SHP77 treated with DMSO at 0.1 percent for 48 hours (cell line): ENCODE measurements at places on chromosomes 11 and 22.

DNA sequence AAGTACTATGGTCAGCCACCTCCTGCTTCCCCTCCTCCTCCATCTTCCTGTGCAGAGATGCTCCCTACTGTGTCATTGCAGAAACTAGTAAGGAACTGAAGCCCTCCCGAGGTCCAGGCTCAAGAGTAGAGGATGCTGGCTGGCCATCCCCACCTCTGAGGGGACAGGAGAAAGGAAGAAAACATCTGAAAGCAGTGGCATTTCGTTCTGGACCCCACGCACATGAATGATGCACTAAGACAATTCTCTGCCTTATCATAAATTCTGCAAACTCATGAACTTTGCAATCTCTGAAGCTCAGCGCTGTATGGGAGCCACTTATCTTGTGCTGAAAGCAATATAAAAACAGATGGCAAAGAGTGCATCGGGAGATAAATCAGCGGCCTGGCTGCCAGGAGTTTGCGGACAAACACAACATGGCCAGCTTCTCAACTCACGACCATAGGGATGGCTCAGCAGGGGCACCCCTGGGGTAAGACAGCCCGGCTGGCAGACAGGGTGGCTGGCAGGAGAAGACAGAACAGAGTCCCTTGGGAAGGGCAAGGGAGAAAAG is 306.4 kb downstream of the NXPE2 start:
- DNase-seq: no peak

DNA sequence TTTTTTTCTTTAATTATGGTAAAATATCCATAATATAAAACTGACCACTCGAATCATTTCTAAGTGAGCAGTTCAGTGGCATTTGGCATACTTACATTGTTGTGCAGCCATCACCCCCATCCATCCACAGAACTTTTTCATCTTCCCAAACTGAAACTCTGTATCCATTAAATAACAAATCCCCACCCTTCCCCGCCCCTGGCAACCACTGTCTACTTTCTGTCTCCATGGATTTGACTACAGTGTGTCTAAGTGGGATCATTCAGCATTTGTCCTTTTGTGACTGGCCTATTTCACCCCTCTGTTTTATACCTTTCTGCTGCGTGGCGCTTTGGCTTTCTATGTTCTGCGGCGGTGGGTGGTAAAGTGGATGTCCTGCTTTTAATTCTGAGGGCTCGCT is 49.1 kb downstream of the RTN4R start:
- DNase-seq: no peak

DNA sequence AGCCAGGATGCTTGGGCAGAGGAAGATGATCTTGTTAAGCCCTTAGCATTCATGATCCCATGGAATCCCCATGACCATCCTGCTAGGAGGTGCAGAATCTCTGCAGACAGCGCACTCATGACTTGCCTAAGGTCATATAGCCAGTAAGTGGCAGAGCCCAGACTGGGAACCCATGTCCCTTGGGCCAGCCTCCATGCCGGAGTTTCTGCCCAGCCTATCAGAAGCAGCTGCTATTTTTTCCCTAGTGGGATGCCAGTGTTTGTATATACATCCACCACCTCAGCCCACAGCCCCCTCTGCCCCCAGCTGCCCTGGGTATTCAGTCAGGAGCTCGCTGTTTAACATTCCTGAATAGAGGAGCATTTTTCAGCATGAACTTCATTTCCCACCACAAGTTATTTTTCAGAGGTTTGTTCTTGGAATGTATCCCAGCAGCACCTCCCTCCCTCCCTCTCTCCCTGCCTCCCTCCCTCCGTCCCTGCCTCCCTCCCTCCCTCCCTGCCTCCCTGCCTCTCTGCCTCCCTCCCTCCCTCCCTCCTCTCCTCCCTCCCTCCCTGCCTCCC is 34.4 kb upstream of the SUSD2 start:
- peak; percentile 32 for DNase-seq

DNA sequence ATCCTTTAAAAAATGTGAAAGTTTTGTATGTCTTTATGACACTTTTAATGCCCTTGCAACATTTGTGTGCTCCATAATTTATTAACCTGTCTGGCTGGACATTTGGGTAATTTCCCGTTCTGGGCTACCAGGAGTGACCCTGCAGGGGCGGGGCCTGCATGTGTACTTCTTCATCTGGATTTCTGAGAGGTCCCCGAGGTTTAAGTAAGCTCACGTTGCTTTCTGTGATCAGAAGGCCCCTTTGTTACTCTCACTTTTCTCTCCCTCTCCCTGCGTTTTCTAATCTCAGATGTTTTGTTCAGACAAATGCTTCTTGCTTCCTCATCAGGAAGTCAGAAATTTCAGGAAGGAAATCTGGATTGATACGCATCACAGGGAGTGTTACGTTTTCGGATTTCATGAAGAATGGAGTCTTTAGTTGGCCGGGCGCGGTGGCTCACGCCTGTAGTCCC is 78.9 kb upstream of the CRYBB3 start:
- DNase-seq: no peak

- DNase-seq: no peak
Observed at GRCh38 chr11:58905011-58905720, 34.1 kb upstream of the GLYATL1 start.

GRCh38 chr11:91802475-91802874 is 422.1 kb upstream of the FAT3 start:
- DNase-seq: no peak

DNA sequence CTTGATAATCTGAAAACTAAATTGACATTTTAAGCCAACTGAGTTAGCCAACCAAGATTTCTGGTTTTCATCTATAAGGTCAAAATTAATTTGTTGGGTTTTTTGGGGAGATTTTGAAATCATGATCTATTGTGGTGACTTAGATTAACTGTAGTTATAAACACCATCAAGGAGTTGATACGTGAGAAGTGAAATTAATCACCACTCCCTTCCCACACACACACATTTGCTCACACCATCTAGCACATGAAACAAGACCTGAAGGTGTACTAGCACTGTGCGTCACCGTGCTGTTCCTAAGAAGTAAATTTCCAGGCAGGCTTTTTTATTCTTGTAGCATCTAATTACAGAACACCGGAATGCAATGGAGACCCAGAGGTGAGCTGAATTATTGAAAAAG is 2.1 kb downstream of the OR5B21 start:
- no peak for DNase-seq

DNA sequence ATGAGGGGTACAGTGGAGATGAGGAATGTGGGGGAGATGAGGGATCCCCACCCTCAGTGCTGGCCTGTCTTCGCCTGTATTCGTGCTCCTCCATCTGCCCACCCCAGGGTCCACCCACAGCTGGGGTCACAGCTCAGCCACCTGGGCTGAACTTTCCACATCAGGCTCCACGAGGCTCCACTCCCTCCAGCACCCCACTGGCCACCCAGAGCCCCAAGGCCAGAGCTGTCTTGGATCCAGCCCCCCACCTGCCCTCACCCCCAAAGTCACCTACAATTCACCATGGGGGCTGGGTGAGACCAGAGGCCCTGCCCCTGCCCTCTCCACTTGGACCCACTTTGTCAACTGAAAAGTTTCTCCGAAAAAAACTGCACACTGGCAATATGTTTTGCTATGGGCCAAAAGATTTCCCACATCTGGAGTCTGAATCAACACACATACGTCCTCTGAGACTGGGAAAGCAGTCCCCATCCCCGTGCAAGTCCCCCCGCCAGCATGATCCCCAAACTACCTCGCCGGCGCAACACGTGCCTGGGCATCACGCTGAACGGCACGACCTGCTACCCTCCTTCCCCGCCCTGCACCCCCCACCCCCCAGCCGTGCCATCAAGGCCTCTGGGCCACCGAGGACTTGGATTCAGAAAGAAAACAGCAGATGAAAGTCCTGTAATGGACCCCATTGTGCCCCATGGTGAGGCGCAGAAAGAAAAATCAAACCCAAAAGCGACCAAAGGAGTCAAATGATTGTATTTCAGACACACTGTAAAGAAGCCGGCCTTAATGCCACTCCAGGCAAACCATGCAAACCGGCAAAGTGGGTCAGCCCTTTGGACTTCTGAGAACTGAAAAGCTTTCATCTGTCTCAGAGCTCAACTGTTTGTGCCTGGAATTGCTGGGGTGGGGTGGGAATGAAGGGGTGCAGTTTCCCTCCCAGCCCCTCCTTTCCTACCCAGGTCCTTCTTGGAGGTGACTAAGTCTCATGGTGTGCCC is 16.5 kb upstream of the GAL start:
- DNase-seq: no peak

- DNase-seq: no peak
Observed at GRCh38 chr22:29216011-29216872, 10.5 kb downstream of the EMID1 start.

GRCh38 chr11:94876645-94877442 is 96.5 kb downstream of the CWC15 start:
- DNase-seq: no peak

- no peak for DNase-seq
Observed at GRCh38 chr11:130653838-130654636, 205.6 kb downstream of the ADAMTS15 start.

GRCh38 chr11:131966667-131967066 is 596.3 kb downstream of the NTM start:
- DNase-seq: no peak

GRCh38 chr11:62435846-62436660 is 17.2 kb downstream of the SCGB1A1 start:
- no peak for DNase-seq

- no peak for DNase-seq
Observed at GRCh38 chr22:42283278-42284201, 13.1 kb upstream of the TCF20 start.

DNA sequence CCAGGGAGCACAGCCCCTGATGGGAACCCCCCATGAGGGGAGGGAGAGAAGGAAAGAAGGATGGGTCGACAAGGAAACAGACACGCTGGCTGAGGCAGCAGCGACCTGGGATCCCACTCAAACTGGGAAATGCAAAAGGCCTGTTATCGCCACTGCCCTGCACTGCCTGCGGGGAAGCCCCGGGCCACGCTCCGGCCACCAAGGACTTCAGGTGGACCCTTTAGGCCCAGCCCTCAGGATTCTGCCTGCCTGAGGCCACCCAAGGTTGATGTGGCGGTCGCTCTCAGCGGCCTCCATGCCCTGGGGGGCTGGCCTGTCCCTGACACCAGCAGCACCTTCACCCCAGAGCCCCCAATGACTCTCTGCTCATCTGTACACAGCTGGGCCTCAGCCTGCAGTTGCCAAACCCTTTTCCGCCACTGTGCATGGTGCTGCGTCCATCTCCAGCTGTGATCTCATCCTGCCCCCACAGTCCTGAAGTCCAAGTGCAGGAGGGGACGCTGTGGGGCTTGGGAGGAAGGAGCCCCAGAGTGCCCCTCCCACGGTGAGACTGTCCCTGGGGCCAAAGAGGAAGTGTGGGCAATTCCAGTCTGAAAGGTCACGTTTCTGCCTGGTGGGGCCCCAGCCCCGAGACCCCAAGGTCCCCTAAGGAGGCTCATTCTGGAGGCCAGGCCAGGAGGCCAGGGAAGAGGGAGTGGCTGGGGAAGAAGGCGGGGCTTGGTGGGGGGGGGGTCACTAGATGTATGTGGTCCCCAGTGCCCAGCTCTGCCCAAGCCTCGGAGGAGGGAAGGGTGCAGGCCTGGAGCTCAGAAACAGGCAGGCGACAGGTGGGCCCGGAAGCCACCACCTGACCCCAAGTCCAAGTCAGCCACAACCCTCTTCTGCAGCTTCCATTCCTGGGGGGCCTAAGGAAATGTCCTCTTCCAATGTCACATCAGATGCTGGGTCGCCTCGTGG is 31.6 kb downstream of the OSBPL5 start:
- no peak for DNase-seq

- no peak for DNase-seq
Observed at GRCh38 chr22:31102441-31103081, 4.8 kb downstream of the SELENOM start.

DNA sequence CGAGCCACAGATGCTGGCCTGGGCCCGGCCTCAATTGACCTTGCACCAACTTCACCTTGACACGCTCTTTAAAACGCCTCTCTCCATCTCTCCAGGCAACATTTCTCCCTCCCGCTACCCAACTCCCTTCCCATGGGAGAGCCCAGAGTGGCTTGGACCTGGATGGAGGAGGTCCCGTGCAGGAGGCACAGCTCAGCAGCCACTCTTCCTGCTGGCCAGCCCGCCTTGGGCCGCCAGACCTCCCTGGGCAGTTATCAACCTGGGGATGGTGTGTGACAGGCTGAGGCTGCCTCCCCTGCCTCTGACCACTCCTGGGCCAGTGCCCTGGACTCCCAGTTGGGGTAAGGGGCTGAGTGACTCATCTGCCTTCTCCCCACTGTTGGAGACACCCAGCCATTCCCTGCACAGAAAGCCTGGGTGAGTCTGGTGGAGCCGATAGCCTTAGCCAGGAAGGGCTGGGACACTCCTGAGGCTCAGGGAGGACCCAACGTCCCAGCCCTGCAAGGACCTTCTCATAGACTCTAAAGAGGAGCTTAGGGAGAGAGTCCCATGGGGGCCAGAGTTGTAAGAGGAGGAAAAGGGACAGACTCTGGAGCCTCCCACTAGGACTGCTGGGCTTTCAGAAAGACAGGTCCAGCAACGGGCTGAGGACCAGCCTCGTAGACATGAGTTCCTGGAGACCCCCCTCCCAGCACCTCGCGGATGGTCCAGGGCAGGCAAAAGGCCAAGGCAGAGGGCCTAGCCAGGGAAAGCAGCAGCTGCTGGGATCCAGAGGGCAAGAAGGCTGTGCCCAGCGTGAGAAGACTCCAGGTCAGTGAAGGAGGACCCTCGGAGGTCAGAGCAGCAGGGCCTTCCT is 131.7 kb downstream of the CEP164 start:
- DNase-seq: no peak

DNA sequence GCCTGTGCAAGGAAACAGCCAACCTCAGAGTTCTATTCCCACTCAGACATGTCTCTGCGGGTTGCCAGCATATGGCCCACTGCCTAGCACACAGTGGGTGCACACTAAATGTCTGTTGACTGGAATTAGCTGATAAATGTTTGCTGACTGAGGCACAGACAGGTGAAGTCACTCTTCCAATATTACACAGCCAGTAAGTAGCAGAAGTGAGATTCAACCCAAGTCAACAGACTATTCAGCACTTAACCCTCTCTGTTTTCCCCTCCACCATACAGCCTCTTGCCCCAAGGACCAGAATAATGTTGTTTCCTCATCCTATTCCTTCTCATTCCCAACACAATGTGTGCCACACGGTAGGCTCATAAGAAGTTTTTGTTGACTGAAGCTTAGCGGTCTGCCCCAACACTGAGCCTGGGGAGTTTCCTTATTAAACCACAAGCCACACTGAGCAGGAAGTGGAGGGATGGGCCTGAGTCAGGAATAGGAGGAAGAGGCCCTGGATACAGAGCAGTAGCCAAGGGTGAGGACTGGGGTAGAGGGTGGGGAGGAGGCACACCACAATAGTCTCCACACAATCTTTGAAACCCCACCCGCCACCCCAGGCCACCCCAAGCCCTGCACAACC is 15.7 kb upstream of the IL10RA start:
- no peak for DNase-seq

GRCh38 chr22:29032014-29032475 is 29.6 kb downstream of the C22orf31 start:
- peak; percentile 36 for DNase-seq

DNA sequence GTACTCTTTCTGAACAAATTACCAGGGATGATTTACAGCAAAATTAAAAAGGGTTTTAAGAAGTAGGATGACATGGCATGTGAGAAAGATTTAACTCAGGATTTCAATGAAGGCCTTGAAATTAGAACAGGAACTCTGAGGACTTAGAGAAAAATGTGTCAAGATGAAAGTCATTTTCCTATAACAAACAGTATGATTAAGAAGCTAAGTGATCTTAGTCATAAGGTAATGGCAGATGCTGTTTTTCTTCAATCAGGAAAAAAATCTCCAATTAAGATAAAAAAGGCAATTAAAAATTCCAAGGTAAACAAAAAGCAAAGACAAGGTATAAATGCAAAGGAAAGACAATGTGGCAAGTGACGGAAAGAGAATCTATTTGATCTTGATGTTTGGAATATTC is 73.5 kb downstream of the GAB2 start:
- no peak for DNase-seq
